AG08396 (cell line): ENCODE measurements at places on chromosomes 7 and 10.

- no peak for DNase-seq
These were observed 193.5 kb downstream of the AUTS2 start for GRCh38 chr7:69791739-69792138.

GRCh38 chr10:119198438-119198837, 8.9 kb upstream of the GRK5 start:
- no peak for DNase-seq

DNA sequence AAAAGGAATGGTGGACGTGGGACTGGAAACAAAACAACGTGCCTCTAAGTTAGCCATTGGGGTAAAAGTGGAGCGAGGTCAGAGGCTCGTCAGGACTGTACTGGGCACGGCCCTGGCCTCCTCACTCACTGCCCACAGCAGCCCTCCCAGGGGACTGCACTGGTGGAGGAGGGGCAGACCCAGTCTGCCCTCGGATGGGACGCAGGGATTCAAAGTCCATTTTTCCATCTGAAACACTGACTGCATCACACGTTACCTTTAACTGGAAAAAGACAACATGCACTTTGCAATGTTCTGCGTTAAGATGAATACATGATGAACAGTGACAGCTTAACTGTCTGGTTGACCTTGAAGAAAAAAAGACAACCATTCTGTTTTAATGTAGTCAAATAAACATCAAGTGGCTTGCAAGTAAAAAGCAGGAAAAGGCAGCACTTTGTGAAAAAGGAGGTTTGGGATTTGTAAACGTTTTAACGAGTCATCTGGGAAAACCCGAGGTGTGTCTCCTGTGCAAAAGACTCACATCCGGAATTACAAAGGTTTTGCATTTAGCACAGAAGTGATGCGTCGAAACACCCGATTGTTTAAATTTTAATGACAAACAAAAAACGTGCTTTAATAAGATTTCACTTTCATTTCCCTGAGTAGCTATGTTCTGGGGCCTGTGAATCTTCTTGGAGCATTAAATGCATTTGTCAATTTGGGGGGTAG, 18.8 kb downstream of the KLF6 start:
- no peak for DNase-seq

DNA sequence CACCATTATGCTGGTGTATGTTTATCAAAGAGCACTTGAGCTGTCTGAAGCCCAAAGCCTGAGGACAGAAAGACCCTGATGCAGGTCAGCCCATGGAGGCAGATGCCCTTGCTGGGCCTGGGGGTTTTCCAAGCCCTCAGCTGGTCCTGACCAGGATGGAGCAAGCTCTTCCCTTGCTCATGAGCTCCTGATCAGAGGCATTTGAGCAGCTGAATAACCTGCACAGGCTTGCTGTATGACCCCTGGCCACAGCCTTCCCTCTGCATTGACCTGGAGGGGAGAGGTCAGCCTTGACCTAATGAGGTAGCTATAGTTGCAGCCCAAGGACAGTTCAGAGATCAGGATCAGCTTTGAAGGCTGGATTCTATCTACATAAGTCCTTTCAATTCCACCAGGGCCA, 13.0 kb downstream of the AQP1 start:
- no peak for DNase-seq

- DNase-seq, result no peak
These were observed 54.7 kb downstream of the LRRC72 start for GRCh38 chr7:16581286-16581685.
